MCF 10A (cell line): ENCODE measurements at places on chromosomes 7 and 10. TPM values are rescaled to one million over a fixed set of nuclear protein-coding genes. Genes with fewer than 3 reads are reported as not detected.

Gene PIK3CG
- not detected in 2 replicates for total RNA-seq

Gene SPDYE5
- total RNA-seq, result 0.12 and 0.16 TPM in 2 replicates

Gene TMEM213
- total RNA-seq, result not detected in 2 replicates

DNA sequence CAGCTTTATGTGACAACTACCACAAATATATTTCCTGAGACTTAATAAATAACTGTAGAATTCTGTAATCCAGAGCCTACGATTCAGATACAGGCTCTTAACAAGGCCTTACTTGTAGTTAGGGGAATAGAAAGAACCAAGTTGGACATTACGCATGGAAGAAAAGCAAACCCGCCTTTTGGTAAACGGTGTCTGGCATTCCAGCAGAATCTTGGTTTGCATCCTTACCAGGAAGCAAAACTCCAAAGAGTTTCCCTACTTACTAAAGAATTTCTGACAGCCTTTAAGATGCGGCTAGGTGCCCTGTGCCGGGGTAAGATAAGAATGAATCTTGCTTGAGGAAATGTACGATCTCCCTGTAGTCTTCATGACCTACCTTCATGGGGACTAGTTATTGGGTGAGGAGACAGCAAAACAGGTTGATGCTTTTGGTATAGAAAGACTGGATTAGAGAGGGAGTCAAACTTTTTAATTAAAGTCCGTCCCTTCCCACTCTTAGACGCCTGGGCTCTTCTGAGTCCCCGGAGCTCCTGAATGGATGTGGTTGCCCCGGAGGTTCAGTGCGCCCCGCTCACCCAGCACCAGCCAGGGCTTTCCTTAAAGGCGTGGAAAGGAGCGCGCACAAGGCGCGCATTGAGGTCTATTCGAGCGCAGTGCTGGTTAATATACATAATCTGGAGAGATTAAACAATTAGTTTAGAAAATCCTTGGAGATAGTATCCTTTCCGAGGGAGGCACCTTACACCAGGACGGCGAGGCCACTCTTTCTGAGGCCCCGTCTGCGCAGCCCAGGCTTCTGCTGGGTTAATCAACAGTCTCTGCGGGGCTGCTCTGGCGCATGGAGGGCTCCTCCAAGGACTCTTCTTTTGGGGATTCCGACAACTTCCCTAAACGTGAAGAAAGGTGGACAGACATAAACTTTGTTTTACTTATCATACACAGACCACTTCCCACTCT lies 11.5 kb downstream of the PTF1A start:
- no peak for DNase-seq
- no peak overlapping the region for H3K27ac ChIP-seq

DNA sequence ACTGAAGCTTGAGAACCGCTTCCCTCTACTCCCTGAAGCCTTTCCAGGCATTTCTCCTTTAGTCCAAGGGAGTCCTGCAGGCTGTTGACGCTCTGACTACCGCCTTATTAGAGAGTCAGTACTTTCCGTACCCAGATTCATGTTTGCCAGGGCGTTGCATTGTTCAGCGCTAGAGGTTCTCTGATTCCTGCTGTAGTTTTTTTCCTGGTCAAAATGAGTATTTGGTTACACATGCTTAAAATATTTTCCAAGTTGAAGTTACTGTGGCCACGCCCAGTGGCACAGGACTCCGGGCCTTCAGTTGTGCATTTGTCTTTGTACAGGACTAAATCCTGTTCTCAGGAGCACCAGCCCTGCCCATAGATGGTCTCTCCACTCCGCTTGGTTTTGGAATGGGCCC lies 7.9 kb downstream of the MTURN start:
- peak overlapping the region; percentile 77 for H3K27ac ChIP-seq
- no peaks in the 10 kb centered on the region for H3K27me3 ChIP-seq
- peak; percentile 68 for DNase-seq
- H3K4me3 ChIP-seq, result peak overlapping the region; percentile 61

DNA sequence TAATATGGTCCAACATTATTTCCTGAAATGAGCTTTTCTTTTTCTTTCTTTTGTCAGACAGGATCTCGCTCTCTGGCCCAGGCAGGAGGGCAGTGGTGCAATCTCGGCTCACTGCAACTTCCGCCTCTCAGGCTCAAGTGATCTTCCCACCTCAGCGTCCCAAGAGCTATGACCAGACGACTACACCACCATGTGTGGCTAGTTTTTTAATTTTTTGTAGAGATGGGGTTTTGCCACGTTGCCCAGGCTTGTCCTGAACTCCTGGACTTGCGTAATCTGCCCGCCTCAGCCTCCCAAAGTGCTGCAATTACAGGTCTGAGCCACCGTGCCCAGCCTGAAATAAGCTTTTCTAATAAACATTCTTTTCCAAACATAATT lies 48.6 kb downstream of the CUL2 start:
- H3K27ac ChIP-seq, result no peak overlapping the region
- H3K27me3 ChIP-seq, result no peaks in the 10 kb centered on the region
- peaks cover 69% of the 10 kb centered on the region for H3K36me3 ChIP-seq
- peak; percentile 61 for DNase-seq

DNA sequence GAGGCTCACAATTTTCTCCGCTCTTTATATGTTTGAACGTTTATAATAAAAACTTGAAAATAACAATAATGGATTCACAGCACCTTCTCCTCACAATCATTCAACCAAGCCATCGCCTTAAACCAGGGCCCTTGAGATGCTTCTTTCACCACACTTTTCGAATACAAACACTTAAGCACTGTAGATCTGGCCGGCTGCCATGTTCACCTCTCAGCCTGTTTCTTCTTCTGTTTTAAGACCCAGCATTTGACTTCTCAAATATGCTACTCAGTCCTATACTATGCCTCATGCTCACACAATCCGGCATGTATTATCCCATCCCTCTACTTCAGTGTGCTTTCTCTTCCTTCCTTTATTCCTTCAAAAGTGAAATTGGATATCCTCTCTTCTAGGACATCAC lies 280.6 kb downstream of the TFEC start:
- H3K4me1 ChIP-seq, result no peaks in the 10 kb centered on the region
- peaks cover 65% of the 10 kb centered on the region for H3K27me3 ChIP-seq
- no peak for DNase-seq
- no peak overlapping the region for H3K4me3 ChIP-seq
